ENCODE measurements at places on chromosomes 6 and 20.
A peak's percentile ranks its signal among the peaks of the same experiment; 100 is the strongest.

DNA sequence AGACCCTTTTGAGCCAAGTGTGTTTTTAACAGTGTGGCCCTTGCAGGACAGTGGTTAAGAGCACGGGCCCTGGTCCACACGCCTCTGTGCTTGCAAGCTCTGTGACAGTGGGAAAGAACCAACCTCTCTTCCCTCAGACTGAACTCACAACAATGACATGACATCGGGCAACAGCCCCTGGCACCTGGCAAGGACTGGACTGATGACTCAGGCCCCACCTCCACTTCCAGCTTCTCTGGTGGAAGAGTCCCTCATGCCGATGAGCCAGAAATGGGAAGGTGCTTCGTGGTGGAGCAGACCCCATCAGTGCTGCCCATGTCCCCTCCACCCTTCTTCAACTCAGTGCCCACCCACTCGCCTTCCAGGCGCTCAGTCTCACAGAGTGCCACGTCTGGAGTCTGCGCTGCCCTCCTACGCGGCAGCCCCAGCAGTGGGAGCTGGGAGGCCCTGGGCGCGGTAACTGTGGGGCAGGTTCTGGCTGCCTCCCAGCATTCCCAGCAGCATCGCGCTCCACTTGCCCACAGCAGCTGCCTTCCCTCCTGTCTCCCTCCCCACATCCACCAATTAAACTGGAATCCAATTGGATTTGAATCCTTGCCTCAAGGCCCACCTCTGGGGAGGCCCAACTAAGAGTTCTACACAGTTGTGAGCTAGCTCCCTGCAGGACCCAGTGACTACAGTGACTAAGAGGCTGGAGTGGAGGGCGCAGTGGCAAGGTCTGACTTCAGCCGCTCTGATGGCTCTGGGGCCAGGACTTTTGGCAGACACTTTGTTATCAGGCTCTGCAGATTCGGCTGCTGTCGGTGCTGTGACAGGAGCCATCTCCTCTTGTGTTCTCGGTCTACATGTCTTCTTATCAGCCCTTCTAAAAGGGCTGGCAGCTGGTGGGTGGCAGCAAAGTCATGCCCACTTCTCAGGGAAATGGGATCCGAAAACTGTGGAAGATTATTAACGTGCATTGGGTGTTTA is 156.8 kb upstream of the MLN start:
- no peaks in the 10 kb centered on the region for H3K4me1 ChIP-seq
- H3K4me3 ChIP-seq, result no peak overlapping the region
- no peaks in the 10 kb centered on the region for H3K36me3 ChIP-seq
- no peaks in the 10 kb centered on the region for H3K27me3 ChIP-seq

DNA sequence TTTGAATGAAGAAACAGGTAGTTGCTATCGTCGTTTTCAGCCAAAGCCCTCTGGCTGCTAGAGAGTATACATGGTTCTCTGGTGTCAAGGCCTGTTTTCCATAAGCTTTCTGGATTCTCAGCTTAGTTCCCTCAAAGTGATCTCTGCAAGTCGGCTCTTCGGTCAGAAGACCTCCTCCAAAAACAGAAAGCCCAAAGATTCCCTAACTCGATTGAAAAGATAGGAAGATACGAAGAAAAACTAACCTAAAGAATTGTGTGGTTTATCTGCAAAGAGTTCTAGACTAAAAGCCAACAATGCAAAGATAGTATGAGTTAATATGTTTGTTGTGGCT is 545 bp upstream of the ASCC3 start:
- peak overlapping the region; percentile 100 for H3K4me3 ChIP-seq
- H3K4me1 ChIP-seq, result peaks cover 13% of the 10 kb centered on the region
- DNase-seq, result no peak
- peak overlapping the region; percentile 99 for H3K27ac ChIP-seq

DNA sequence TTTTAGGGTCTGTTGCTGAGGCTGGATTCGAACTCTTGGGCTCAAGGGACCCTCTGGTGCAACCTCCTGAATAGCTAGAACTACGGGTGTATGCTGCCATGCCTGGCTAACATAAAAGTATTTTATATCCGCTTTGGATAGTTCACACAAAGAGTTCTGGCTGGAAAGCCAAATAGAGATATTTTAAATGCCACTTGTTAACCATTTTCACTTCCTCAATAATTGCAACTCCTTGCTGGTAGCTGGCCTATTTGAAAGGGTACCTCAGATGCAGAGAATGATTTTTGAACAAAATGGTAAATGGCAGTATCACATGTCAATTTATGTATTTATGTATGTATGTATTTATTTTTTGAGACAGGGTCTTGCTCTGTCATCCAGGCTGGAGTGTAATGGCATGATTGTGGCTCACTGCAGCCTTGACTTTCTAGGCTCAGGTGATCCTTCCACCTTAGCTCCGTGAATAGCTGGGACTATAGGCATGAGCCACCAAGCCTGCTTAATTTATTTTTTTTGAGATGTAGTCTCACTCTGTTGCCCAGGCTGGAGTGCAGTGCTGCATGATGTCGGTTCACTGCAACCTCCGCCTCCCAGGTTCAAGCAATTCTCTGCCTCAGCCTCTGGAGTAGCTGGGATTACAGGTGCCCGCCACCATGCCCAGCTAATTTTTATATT is 12.9 kb upstream of the JARID2 start:
- DNase-seq, result no peak
- H3K4me1 ChIP-seq, result no peaks in the 10 kb centered on the region
- H3K36me3 ChIP-seq, result no peaks in the 10 kb centered on the region
- H3K4me3 ChIP-seq, result no peak overlapping the region
- no peaks in the 10 kb centered on the region for H3K27me3 ChIP-seq
- H3K27ac ChIP-seq, result no peak overlapping the region

GRCh38 chr20:346640-347316 is at the start of gene NRSN2:
TSS of gene NRSN2 (plus strand) at chr20:347111. CDS start at chr20:349644, 2,533 bp downstream.
- H3K4me1 ChIP-seq, result peaks cover 10% of the 10 kb centered on the region
- no peak within 1 kb of the TSS for H3K27ac ChIP-seq
- DNase-seq, result no peak
- H3K4me3 ChIP-seq, result peak within 1 kb of the TSS; percentile 94
- no peaks in the 10 kb centered on the region for H3K36me3 ChIP-seq
- no peaks in the 10 kb centered on the region for H3K27me3 ChIP-seq

- H3K27ac ChIP-seq, result no peak overlapping the region
- H3K27me3 ChIP-seq, result no peaks in the 10 kb centered on the region
- no peak for DNase-seq
- H3K4me1 ChIP-seq, result no peaks in the 10 kb centered on the region
Observed at GRCh38 chr6:45786355-45786781, 229.3 kb downstream of the CLIC5 start.

GRCh38 chr20:57118107-57118769 is 148.2 kb downstream of the BMP7 start:
- H3K27me3 ChIP-seq, result peaks cover 5% of the 10 kb centered on the region
- no peak overlapping the region for H3K27ac ChIP-seq
- H3K4me3 ChIP-seq, result no peak overlapping the region
- no peak for DNase-seq
- H3K36me3 ChIP-seq, result no peaks in the 10 kb centered on the region

DNA sequence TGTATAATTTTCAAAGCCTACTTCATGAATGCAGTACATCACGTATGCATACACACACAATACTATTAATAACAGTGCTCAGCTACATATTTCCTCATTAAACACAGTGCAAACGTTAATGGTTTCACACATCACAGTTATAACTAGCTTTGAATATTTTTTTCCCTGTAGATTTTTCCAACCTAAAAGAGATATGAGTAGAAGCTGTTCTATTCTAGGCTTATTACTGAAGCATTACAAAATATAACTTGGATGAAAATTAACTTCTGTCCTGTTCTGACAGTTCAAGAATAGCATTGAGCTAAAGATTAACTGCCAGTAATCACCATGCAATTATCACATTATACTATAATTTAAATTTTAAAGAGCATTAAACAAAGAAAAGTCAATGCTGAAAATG is 6.2 kb downstream of the LMBRD1 start:
- H3K36me3 ChIP-seq, result no peaks in the 10 kb centered on the region
- peaks cover 23% of the 10 kb centered on the region for H3K4me1 ChIP-seq
- DNase-seq, result no peak

DNA sequence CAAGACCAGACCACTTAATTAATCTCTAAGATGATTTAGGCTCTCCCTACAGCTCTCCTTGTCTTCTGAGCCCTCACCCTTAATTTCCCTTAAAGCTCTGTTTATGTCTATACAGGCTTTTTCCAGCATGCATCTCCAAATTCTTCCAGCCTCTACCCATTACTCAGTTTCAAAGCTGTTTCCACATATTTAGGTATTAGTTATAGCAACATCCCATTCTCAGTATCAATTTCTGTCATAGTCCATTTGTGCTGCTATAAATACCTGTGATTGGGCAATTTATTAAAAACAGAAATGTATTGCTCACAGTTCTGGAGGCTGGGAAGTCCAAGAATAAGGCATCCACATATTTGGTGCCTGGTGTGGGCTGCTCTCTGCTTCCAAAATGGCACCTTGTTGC is 2.3 kb upstream of the SERPINB1 start:
- peaks cover 10% of the 10 kb centered on the region for H3K36me3 ChIP-seq
- H3K4me1 ChIP-seq, result peaks cover 63% of the 10 kb centered on the region
- no peak for DNase-seq
- H3K27me3 ChIP-seq, result no peaks in the 10 kb centered on the region
- no peak overlapping the region for H3K4me3 ChIP-seq
- H3K27ac ChIP-seq, result no peak overlapping the region

DNA sequence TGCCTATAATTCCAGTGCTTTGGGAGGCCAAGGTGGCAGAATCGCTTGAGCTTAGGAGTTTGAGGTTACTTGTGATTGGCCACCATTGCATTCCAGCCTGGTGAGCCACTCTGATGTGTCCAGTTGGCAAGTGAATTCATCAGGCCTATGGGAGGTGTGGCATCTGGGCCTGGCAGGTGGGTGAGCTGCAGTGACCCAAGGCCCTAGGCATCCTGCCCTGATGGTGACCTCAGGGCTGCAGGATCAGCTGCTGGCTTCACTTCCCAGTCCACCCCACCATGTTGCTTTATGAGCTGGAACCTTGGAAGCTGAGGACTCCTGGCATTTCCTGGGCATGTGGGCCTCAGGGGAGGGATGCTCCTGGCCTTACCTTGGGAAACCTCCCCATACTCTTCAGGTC is 20.5 kb downstream of the RSPH9 start:
- H3K27ac ChIP-seq, result no peak overlapping the region
- peaks cover 5% of the 10 kb centered on the region for H3K36me3 ChIP-seq
- peaks cover 16% of the 10 kb centered on the region for H3K4me1 ChIP-seq

GRCh38 chr6:132526461-132526860 is 11.6 kb upstream of the TAAR9 start:
- H3K27ac ChIP-seq, result no peak overlapping the region
- H3K36me3 ChIP-seq, result no peaks in the 10 kb centered on the region
- no peak overlapping the region for H3K4me3 ChIP-seq
- H3K4me1 ChIP-seq, result peaks cover 3% of the 10 kb centered on the region
- H3K27me3 ChIP-seq, result peaks cover 29% of the 10 kb centered on the region
- DNase-seq, result no peak

GRCh38 chr6:42841844-42842584 is 37.4 kb upstream of the RPL7L1 start:
- H3K36me3 ChIP-seq, result peaks cover 4% of the 10 kb centered on the region
- peaks cover 14% of the 10 kb centered on the region for H3K4me1 ChIP-seq
- H3K27ac ChIP-seq, result no peak overlapping the region
- no peaks in the 10 kb centered on the region for H3K27me3 ChIP-seq

- H3K4me1 ChIP-seq, result peaks cover 42% of the 10 kb centered on the region
- no peak overlapping the region for H3K4me3 ChIP-seq
- peak overlapping the region; percentile 81 for H3K27ac ChIP-seq
- peaks cover 64% of the 10 kb centered on the region for H3K36me3 ChIP-seq
Observed at GRCh38 chr20:32368925-32369324, 10.8 kb downstream of the ASXL1 start.

- peaks cover 3% of the 10 kb centered on the region for H3K36me3 ChIP-seq
- DNase-seq, result no peak
- H3K27ac ChIP-seq, result peak overlapping the region; percentile 42
- H3K4me3 ChIP-seq, result no peak overlapping the region
Observed at GRCh38 chr6:30037182-30037788, 23.8 kb upstream of the POLR1H start.

GRCh38 chr6:158764183-158764849 is 54.9 kb downstream of the EZR start:
- no peak overlapping the region for H3K4me3 ChIP-seq
- H3K36me3 ChIP-seq, result peaks cover 31% of the 10 kb centered on the region
- no peak for DNase-seq
- no peaks in the 10 kb centered on the region for H3K27me3 ChIP-seq

DNA sequence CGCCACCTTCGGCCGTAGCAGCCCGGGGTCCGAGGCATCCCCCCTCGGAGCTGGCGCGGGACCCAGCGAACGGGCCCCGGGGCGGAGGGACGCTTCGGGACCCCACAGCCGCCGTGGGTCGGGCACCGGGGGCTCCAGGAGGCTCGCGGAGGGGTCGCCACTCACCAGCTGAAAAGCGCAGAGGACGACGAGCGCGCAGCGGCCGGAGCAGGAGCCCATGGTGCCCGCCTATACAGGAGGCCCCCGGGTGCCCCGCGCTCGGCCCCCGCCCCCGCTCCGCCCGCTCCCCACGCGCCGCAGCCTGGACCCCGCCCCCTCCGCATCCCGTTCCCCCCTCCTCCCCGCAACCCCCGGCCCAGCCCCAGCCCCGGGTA is at the start of gene NKAIN4:
NKAIN4 (minus strand) TSS at position 232 of the 374 bp plus-strand sequence; CDS start at position 219, 13 bp downstream.
- no peak within 1 kb of the TSS for H3K27ac ChIP-seq
- H3K4me3 ChIP-seq, result peak within 1 kb of the TSS; percentile 53
- no peaks in the 10 kb centered on the region for H3K36me3 ChIP-seq
- peaks cover 65% of the 10 kb centered on the region for H3K27me3 ChIP-seq
- no peak for DNase-seq

- H3K27me3 ChIP-seq, result no peaks in the 10 kb centered on the region
- H3K36me3 ChIP-seq, result no peaks in the 10 kb centered on the region
- DNase-seq, result no peak
- no peak overlapping the region for H3K4me3 ChIP-seq
- H3K4me1 ChIP-seq, result no peaks in the 10 kb centered on the region
Observed at GRCh38 chr6:49730251-49730650, 13.9 kb downstream of the CRISP3 start.

DNA sequence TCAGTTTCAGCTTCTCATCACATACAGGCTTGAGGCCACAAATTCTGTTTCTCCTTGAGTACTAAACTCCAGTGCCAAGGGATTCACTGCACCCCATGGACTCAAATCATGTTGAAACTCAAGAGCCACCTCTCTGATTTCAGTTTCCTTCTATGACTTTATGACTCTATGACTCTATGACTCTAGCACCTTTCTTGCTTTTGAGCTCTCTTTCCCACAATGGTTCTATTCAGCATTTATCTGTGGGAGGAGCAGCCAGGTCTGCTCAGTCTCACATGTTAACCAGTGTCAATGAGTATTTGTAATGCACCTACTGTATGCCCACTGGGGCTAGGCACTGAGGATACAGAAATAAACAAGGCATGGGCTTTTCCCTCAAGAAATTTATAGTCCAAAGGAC is 14.6 kb upstream of the SLC22A2 start:
- no peak overlapping the region for H3K27ac ChIP-seq
- H3K4me3 ChIP-seq, result no peak overlapping the region
- no peaks in the 10 kb centered on the region for H3K4me1 ChIP-seq
- H3K36me3 ChIP-seq, result no peaks in the 10 kb centered on the region
- DNase-seq, result no peak
- H3K27me3 ChIP-seq, result peaks cover 4% of the 10 kb centered on the region

- H3K4me3 ChIP-seq, result no peak overlapping the region
- no peak overlapping the region for H3K27ac ChIP-seq
- DNase-seq, result no peak
- no peaks in the 10 kb centered on the region for H3K4me1 ChIP-seq
- peaks cover 2% of the 10 kb centered on the region for H3K27me3 ChIP-seq
- no peaks in the 10 kb centered on the region for H3K36me3 ChIP-seq
Observed at GRCh38 chr20:57117296-57117695, 149.1 kb downstream of the BMP7 start.

Data from naive thymus-derived CD8-positive, alpha-beta T cell (primary cell).